ENCODE measurements at places on chromosomes 16 and 17.

DNA sequence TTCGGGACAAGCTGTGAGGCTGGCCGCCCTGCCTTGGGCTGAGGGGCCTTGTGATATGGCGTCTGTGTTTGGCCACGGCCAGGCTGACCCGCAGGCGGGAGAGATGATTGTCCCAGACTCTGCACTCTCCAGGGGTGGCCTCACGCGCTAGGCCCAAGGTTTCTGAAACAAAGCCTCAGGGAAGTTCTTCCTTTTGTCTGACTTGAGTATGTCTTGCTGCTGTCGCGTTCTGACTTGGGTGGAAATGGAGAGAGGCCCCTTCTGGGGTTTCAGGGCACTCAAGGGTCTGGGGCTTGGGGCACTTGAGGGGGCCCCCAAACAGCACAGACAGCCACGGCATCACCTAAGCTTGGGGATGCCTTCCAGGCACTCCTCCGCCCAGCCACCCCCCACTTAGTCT, 3.8 kb upstream of the METRN start:
- no peak for DNase-seq

- no peak for DNase-seq
Measured at GRCh38 chr17:2690165-2691068, 21.1 kb downstream of the CLUH start.

- DNase-seq: no peak
Measured at GRCh38 chr17:27354051-27354490, 60.2 kb downstream of the WSB1 start.

DNA sequence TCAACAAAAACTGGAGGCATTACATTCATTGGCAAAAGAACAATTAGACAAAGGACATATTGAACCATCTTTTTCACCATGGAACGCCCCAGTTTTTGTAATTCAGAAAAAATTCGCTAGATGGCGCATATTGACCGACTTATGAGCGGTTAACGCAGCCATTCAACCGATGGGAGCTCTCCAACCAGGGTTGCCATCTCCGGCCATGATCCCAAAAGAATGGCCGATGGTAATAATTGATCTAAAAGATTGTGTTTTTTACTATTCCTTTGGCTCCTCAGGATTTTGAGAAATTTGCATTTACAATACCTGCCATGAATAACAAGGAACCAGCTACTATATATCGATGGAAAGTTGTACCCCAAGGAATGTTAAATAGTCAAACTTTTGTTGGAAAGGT, 21.4 kb downstream of the ALOX15B start:
- peak; percentile 23 for DNase-seq

GRCh38 chr16:49441366-49441780, 67.8 kb downstream of the C16orf78 start:
- DNase-seq: no peak

DNA sequence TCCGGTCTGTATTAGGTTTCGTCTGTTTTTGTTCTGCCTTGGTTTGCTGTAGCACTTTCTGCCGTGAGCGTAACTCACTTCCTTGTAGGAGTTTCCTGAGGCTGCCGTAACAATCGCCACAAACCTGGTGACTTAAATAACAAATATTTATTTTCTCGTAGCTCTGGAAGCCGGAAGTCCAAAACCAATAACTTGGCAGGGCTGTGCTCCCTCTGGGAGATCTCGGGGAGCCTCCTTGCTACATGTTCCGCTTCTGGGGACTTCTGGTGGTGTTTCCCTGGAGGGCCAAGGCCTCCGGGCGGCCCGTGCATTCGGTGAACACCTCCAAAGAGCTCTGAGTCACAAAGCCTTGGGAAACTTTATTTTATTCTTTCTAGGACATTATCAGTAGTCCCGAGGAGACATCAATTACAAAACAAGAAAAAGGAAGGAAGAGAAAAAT, 6.8 kb upstream of the WDR45B start:
- DNase-seq: no peak

DNA sequence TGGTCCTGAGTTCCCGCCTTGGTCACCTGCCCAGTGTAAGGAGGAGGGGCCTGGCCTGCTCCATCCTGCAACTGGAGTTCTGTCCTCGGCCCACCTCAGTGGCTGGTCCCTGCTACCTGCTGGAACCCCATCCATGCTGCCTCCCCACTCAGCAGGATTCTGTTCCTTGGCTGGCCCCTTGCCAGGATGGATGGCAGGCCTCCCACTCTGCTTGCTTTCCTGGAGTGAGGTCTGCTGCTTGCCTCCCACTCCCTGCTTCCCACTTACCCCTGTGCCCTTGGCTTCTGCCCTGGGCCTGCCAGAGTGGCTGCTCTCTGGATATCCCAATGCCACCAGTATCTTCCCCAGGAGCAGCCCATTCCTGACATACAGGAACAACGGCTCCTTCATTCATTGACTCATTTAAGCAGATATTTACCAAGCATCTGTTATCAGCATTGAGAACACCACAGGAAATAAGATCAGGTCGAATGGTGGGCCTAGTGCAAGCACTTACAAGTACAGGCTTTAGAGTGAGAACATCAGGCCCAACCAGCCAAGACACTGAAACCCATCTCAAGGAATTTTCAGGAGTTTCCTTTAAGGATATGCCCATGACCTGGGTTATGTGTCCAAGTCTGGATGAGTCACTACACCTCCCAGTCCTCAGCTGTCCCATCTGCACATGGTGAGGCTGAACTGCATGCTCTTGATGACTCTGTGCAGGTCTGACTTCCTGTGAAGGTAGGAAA, 17.0 kb upstream of the RPRML start:
- DNase-seq: no peak

DNA sequence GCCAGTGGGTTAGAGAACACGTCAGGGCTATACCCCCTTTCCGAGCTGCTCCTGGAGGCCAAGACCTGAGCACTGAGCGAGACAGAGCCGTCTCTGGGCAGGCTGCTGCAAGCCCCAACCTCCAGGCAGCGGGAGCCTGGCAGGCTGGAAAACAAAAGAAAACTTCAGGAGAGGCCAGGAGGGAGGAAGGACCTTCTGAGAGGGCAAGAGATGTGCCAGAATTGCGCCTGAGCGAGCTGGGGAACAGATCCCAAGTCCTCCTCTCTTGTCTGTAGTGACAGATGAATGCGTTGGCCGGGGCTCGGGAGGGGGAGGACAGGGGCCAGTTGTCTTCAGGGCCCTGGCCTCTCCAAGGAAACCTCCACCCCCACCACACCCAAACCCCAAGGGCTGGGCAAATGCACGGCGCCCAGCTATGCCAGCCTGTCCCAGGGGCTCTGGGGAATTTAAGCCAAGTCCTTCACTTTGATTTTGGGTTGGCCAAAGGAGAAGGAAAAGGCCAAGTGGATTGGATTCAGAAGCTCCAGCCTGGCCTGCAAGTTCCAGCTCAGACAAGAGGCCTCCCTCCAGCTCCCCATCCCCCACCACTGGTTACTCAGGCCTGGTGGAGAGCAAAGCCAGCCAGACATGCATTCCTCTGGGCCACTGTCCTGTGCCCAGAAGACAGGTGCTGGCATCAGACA, 18.1 kb downstream of the SDK2 start:
- no peak for DNase-seq

DNA sequence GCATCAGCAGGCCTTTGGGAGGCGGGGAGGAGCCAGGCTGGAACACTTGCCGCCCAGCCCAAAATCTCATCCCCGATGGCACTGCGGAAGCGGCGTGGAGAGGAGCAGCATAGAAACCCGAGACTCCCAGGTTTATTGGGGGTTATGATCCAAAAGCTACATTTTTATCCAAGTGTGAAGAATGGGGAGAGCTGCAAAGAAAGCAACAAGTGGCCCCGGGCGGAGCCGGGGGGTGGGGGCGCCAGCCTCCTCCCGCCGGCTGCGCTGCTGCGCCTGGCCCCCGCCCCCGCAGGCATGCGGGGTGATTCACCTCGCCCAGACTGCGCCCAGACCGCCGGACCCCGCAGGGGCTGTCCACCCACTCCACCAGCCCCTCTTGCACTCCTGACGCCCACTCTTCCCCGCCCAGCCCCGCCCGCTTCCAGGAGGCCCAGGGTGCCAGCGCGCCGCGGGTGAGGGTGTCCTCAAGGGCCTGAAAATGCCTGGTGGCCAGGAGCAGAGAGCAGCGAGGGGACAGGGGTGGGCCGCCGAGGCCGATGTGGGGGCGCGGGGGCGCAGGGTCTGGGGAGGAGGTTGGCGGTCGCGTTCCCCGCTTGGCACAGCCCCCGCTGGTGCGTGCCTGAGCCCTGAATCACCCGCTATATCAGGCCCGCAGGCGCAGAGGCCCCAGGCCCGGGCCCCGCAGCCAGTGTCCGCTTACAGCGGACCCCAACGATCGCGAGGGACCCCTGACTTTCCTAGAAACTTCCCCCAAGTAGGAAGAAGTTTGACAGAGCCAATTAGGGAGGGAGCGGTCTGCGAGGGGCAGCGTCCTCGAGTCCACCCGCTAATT, 1.3 kb downstream of the CAVIN1 start:
- DNase-seq: no peak

DNA sequence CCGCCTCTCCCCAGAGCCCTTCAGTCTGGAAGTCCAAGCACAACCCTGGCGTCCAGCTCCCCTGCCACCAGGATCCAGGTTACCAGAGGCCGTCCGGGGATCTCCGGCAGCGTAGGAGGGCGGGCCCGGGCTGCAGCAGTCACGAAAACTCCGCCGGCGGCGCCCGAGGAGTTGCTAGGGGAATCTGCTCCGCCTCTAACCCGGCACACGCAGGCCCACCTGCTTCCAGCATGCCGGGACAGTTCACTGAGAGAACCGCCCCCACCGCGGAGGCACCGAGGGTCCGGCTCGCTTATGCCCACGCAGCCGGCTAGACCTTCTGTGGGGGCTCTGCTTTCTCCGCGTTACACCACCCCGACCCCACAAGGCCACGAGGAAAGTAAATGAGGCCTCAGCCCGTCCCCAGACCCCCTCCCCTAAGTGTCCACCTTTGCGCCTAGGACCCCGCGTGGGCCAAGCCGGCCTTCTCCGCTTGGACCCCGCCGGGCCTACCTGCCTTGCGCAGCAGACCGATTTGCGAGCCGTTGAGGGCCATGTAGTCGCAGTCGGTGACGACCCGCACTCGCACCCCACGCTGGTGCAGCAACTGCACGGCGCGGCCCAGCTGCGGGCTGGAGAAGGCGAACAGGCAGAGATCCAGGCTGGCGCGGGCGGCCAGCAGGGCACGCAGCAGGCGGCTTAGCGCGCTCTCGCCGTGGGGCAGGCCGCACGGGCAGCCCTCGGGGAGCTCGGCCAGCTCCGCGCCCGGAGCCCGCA, 587 bp downstream of the PLD6 start:
- no peak for DNase-seq

DNA sequence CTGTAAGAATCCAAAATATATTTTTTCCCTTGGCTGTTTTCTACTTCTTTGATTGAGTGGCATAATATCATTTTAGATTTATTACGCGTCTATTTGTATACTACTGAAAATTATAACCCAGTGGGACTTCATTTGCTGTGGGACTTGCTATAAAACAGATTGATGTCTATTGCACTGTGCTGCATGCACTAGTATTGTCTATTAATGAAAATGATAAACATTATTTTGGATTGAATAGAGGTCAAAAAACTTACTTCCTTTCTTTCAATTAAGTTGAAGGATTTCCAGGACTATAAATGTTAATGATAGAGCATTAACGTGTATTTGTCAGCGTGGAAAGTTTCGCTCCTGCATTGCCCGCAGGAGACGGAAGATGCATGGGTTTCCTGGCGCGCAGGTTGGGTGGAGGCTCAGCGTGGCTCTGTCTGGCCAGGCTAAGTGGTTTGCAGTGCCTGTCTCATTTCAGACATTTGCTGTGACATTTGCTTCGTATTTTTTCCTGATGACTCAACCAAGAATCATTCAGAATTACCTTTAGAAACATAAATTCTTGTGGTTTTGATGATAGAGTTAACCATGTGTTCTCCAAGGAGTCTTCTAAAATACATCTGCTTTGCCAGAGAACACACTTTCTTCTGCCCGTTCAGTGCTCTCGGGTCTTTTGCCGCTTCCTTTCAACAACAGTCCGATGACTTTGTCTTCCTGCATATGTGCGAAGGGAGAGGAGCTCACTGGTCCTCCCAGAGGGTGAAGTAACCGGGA, 216.7 kb downstream of the RPTOR start:
- DNase-seq: peak; percentile 50

DNA sequence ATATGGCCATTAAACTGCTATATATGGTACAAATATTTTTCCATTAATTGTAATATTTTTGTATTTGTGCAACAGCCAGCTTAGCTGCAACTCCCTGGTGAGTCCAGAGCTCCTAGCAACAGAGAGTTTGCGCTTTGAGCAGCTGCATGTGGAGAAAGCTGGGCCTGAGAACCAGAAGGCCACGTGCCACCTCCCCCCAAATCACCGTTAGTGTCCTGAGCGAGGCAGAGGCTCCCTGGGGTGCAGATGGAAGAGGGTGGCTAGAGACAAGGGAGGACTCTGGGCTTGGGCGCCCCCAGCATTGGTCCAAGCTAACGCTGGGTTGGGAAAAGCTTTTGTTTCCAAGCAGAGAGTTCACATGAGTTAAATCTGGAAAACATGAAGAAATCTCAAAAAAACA, 41.6 kb downstream of the HSBP1 start:
- no peak for DNase-seq

DNA sequence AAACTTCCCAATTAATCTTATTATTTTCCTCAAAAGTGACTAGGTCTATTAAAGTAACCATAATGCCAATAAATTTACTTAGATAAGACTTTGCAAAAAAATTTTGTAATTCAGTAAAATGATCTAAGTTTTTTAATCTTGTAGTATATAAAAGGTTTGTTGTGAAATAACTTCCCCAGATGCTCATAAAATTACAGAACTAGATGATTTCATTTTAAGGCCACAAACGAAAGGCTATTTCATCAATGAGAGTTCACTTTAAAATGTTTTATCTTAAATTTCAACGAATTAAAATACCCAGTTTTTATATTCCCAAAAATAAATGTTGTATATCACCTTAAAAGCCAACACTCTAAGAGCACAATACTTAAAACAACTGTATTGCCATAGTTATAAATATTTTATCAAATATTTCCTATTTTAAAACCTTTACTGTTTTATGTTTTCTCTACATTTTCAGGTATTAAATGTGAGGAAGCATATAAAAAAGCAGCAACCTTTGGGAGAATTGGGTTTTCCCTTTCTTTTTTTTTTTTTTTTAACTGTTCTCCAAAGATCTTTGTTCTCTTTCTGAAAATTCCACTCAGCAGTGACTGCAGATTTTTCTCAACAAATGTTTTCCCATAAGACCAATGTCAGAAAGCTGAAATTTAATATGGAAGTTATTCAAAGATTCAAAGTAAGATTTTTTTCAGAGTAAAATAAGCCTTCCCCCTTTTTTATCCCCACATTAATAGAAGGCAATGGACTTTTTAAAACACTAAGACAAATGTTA, 169.9 kb downstream of the CYB561 start:
- DNase-seq: no peak

- DNase-seq: no peak
Measured at GRCh38 chr17:82315703-82316358, 1.6 kb downstream of the CD7 start.

- no peak for DNase-seq
Measured at GRCh38 chr16:4391631-4392381, 20.2 kb downstream of the VASN start.

DNA sequence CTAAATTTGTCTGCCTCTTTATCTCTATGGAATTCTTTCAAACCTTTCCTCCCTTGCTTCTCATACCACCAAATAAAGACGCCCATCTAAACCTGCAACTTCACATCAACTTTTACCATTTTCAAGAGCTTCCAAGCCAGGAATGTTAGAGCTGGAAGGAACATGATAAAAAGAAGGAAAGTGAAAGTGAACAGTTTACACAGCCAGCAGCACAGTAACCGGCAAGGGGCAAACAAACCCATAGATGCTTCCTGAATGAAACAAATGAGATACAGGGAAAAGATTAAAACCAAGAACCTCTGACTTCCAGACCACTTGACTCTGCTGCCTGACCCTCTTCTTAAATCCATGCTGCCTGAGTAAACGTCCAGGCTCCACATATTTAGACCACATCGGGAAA, 231.1 kb upstream of the CA10 start:
- DNase-seq: no peak

Data from fibroblast of skin of left biceps (primary cell).